ENCODE measurements at places on chromosomes 11 and 22. TPM values are rescaled to one million over a fixed set of nuclear protein-coding genes. Genes with fewer than 3 reads are reported as not detected.

DNA sequence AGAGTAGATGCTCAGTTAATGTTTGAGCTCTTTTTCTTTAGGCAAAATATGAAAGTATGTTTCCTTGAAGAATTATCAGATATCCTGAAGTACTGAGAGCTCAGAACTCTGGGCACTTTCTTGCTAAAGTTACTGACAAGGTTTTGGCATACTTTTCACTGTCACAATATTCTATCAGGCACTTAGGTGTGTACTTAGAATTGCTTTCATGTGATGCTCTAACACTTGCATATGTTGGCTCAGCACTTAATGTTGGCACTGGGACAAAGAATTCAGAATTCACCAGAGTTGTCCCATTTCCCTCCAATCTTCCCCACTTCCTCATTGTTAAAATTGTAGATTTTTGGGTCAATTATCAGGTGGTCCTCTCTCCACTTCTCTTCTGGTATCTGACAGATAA, 5.0 kb downstream of the MMP20 start:
- no peak for DNase-seq

DNA sequence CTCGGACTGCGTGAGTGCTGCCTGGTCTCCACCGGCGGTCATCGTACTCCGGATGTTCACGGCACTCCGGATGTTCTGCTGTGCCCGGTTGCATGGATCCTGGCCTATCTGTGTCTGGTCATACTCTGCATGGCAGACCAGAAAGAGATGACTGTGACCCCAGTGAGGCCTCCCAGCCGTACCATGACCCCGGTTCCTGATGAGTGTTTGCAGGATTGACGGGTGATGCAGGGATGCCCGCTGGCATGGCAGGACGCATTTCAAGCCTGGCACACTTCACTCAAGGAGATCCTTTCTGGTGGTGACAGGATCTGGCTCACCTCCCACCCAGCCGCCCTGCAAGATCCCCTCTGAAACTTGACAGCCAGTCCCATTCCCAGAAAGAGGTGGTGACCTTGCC, 6.3 kb downstream of the GLB1L2 start:
- no peak for DNase-seq

DNA sequence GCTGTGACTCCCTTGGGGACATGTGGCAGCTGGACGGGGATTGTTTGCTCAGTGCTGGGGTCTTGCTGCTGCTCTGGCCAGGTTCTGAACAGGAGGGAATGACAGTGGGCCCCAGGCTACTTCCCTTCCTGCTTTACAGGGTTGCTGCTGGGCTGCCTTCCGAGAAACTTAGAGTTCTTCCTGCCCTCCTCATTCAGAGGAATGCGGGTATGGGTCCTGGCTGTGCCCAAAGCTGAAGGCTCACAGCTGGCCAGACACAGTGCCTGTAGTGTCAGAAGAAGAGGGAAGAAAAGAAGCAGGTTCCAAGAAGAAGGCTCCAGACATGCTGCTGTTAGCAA, 108.3 kb upstream of the PARVA start:
- no peak for DNase-seq

GRCh38 chr22:31344578-31345330, 1.4 kb downstream of the PATZ1 start:
- DNase-seq = no peak

The ZBTB16 gene
- 545 TPM for total RNA-seq

DNA sequence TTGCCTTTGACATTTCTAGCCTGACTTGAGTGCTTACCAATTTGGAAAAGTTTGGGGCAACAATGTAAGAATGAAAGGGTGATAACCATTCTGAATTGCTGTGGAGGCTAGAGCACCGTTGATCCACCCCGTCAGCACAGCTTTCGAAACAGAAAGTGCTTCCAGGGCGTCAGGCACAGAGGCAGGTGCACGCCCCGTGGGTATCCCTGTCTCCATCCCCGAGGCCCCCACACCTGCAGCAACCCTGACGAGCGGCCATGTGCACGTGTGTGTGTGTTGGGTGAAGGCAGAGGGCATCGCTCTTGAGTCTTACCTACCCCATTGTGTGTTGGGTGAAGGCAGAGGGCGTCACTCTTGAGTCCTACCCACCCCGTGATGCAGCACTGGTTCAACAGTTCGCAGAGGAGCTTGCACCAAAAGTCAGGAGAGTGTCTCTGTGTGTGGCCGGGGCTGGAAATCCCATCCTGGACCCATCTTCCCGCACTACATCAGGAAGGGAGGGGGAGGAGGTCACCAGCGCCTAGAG, 404.5 kb downstream of the BRD1 start:
- no peak for DNase-seq

GRCh38 chr22:30655532-30655931, 12.1 kb downstream of the DUSP18 start:
- no peak for DNase-seq

DNA sequence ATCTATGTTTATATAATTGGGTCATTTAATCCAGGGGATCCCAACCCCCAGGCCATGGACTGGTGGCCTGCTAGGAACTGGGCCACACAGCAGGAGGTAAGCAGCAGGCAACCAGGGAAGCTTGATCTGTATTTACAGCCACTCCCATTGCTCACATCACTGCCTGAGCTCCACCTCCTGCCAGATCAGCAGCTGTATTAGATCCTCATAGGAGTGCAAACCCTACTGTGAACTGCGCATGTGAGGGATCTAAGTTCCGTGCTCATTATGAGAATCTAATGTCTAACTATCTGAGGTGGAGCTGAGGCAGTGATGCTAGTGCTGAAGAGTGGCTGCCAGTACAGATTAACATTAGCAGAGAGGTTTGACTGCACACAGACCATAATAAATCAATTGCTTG, 32.8 kb downstream of the MS4A2 start:
- DNase-seq = no peak

DNA sequence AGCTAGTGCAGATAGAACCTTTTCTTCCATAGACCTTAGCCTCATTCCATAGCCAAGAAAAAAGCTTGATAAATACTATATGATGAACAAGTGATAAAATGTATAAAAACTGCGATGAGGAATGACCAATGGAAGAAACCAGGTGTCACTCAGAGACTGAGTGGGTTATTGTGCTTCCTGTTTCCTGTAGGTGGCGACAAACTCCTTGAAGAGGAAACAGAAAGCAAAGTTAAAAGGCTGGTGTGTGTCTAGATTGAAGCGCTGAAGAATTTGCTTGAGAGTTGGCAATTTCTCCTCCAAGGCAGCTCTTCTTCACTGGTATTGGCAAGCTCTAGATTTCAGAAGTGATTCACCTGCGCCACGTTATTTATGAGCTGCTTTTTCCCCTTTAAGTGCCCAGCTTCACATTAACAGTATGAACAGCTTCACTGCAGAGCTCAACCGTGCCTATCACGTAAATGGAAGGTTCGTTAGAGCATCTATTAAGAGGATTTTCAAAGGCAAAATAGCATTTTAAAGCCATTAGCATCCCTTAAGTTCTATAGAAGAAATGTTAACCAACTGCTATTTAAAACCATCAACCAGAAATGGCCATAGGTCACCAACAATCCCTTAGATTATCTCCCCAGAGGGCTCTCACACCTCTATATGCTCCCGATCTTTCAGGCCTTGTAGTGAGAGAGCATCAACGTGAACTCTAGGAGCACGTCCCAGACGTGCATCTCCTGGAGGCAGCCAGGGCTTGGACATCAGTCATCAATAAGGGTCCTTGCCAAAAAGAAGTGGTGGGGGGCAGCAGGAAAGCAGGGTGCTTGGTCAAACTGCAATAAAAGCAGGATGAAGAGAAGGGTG, 179.4 kb downstream of the CADM1 start:
- no peak for DNase-seq

DNA sequence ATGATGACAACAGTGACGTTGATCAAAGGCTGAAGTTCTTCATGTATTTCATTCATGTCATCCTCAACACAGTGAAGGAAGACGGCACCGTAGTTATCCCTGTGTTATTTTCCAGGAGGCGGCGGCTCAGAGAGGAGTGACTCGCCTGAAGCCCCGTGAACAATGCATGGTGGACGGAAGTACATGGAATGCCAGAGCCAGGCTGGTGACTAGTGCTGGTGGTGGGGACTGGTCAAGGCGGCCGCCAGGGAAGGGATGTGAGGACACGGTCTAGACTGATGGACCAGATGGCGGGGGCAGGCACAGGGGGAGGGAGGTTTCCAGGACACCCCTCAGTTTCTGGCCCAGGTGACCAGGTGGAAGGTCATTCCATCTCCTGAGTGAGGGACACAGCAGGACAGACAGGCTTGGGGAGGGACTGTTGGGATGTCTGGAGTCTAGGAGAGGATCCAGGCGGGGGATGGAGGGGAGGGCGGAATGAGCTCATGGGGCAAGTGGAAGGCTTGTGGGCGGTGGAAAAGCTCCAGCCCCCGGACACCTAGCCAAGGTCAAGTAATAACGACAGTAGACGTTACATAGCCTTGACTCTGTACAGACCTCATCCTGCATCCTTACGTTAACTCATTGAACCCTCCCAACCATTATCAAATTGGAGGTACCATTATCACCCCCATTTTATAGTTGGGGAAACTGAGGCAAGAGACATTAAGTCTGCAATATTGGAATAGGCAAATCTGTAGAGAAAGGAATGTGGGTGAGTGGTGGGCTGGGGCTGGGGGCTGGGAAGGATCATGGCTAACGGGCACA, 16.0 kb upstream of the PICK1 start:
- no peak for DNase-seq

DNA sequence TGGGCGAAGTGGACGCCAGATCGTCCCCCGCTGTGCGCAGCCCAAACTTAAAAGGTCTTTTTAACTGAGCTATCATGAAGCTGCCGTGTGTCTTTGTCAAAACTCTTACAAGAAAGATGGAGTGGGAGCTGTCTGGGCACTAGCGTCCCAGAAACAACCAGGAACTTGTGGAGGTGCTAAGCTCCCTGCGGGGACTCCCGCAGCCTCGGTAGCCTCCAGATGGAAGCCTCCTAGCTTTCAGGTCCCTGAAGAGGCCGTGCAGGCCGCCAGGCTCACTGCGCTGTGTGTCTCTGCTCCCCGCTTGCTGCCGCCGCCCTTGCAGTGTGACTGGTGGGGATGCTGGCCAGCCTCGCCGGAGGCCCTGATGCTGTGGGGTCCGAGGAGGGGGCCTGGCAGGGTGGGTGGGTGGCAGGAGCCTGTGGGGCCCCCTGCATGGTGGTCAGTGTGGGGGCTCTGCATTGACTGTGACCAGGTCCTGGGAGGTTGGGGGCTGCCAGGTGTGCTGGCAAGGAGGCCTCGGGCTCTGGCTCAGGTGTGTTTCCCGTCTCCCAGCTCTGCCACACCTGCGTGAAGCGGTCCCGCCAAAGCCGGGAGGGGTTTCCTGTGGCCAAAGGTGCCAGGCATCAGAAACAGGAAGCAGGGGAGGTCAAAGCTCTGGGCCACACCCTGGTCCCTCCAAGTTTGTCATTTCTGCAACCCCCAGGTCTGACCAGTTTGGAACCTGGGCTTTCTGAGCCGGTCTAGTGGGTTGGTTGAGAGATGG, 1.2 kb downstream of the TRABD start:
- no peak for DNase-seq

The HEPN1 gene
- total RNA-seq = not detected

DNA sequence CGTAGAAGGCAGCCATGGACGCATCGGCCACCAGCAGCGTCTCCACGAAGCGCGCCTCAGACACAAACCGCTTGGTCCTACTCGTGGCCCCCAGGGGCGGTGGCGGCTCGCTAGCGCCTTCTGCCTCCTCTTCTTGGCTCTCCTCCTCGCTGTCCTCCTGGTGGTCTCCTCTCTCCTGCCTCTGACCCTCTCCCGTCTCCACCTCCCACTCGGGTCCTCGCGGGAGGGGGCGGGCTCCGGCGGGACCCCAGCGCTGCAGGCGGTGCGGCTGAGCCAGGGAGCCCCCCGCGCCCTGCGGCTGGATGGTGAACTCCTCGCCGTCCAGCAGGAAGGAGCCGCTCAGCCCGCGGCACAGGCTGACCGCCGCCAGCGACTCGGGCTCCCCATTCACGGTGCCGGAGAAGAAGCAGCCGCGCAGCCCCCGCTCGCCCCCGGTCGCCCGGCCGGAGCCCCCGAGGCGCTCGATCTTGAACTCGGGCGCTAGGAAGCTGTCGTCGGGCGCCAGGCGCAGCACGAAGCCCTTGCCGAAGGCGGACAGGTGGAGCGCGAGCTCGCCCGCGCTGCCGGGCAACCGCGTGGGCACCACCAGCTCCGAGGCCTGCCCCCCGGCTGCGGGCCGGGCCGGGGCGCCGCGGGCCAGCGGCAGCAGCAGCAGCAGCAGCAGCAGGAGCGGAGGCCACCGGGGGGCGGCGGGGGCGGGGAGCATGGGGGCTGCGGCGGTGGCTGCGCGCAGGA, 661 bp downstream of the ADAMTS8 start:
- DNase-seq = no peak

GRCh38 chr11:15197696-15198095, 83.0 kb downstream of the INSC start:
- no peak for DNase-seq

GRCh38 chr11:90629229-90629806, 406.5 kb upstream of the CHORDC1 start:
- no peak for DNase-seq

Measured in thoracic aorta (tissue), 2 donors.